Stimulated activated CD4-positive, alpha-beta T cell treated with anti-CD3 and anti-CD28 coated beads, TNF-alpha, amount 100 ng/mL, for 24 hours (primary cell): ENCODE measurements at places on chromosomes 3 and 15.

GRCh38 chr15:25422021-25422420 is 16.8 kb downstream of the UBE3A start:
- DNase-seq = no peak

- peak; percentile 6 for DNase-seq
Measured at GRCh38 chr15:42919799-42920518, 619 bp downstream of the TTBK2 start.

- no peak for DNase-seq
Measured at GRCh38 chr15:31316135-31316795, 10.4 kb upstream of the KLF13 start.

GRCh38 chr15:50145451-50145872 is 26.4 kb upstream of the ATP8B4 start:
- DNase-seq = no peak

- DNase-seq = no peak
Measured at GRCh38 chr15:52546031-52546751, 17.5 kb upstream of the MYO5A start.

DNA sequence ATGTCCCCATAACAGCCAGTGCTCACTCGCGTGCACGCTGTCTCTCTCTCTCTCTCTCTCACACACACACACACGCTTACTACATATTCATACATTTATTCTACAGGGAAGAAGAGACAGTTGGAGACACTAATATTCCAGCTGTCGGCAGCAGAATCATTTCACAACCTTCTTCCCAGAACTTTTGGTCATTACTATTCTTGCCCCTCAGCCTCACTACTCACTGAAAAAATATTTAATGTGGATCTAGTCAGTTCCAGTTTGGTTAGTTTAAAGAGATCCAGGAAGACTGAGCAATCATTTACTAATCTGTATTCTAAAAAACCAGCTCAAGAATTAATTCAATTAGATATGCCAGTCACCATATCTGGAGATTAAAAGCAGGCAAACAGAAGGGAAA is 394.9 kb downstream of the PTPRG start:
- no peak for DNase-seq

DNA sequence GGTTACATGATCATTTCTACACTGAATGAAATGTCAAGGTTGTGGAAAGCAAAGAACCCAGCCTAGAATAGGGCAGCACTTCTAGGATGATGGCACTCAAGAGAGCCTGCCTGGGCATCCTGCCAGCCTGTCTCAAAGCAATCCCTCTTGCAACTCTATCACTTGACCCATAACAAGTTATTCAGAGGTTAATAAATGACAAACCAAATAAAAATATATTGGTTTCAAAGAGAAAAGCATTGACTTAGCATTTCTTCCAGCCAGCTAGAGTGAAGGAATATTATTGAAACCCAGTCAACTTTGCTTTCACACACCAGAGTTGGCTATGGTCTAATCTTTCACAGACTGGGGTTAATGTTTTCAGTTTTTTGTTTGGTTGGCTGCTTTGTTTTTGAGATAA is 214.6 kb upstream of the UBE2E2 start:
- DNase-seq = no peak

GRCh38 chr15:73323374-73323955 is 45.3 kb downstream of the HCN4 start:
- DNase-seq = no peak

GRCh38 chr3:69294014-69294766 is 91.7 kb downstream of the FRMD4B start:
- no peak for DNase-seq

GRCh38 chr3:21435871-21436270 is 315.1 kb downstream of the ZNF385D start:
- DNase-seq = no peak

DNA sequence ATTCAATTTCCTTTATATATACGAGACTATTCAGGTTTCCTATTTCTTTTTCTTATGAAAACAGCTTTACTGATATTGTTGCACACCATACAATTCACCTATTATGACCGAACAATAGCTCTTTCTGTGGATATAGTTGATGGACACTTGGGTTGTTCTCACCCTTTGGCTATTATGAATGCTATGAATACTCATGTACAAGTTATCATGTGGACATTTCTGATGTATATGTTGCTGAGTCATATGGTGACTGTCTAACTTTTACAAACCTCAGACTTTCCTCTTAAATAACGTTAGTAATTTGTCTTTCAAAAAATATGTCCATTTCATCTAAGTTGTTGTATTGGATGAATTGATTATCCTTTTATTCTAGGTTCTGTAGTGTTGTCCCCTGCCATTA is 15.7 kb upstream of the USF3 start:
- DNase-seq = no peak

DNA sequence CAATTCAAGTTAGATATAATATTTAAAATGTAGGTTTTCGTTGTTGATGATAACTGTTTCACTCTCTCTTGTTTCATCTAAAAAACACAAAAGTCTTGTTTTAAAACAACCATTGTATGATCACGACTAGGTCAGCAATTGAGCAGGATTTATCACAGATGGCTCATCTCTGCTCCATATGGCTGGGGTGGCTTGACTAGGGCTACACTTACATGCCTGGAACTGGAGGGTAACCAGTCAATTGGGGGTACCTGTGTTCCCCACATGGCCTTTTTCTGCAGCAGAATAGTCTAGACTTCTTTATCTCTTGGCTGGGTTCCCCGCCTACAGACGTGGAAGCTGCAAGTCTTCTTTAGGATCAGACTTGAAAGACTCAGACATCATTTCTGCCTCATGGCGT is 103.9 kb downstream of the ARPP21 start:
- no peak for DNase-seq

- DNase-seq = no peak
Measured at GRCh38 chr3:23540600-23540999, 265.2 kb upstream of the UBE2E1 start.

GRCh38 chr3:34065901-34066300 is 267.5 kb downstream of the PDCD6IP start:
- DNase-seq = no peak

DNA sequence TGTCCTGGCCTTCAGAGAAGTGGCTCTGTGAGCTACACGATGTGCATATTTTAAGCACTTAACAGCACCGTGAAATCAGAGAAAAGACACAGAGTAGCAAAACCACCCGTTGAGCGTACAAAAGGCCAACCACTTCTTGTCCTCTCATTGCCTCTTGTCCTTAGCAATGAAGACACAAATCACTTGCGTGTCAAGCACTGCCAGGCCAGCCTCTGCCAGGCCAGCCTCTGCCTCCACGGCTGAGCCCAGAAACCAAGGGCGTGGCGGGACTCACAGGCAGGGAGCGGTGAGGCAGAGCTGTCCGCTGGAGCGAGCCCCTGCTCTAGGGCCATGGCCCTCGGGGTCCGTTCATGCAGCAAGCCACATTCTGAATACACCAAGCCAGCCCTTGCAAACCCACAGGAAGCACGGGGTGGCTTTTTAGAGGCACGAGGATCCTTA is 4.0 kb downstream of the MUC4 start:
- DNase-seq = no peak

DNA sequence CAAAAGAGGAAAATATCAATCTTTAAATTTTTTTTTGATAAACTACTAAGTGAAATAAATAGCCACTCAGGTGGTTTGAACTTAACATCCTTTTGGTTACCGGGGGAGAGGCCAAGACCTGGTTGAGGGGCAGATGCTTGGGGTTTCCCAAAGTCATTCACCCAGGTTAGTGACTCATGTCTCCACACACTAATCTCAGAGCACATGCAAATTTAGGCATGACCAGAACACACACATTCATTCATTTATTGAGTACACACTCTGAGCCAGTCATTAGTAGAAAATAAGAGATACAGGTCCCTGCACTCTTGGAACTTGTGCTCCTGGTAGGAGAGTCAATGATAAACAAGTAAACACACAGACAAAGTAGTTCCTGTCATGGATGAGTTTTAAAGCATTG is 7.3 kb downstream of the ILDR1 start:
- DNase-seq = no peak

DNA sequence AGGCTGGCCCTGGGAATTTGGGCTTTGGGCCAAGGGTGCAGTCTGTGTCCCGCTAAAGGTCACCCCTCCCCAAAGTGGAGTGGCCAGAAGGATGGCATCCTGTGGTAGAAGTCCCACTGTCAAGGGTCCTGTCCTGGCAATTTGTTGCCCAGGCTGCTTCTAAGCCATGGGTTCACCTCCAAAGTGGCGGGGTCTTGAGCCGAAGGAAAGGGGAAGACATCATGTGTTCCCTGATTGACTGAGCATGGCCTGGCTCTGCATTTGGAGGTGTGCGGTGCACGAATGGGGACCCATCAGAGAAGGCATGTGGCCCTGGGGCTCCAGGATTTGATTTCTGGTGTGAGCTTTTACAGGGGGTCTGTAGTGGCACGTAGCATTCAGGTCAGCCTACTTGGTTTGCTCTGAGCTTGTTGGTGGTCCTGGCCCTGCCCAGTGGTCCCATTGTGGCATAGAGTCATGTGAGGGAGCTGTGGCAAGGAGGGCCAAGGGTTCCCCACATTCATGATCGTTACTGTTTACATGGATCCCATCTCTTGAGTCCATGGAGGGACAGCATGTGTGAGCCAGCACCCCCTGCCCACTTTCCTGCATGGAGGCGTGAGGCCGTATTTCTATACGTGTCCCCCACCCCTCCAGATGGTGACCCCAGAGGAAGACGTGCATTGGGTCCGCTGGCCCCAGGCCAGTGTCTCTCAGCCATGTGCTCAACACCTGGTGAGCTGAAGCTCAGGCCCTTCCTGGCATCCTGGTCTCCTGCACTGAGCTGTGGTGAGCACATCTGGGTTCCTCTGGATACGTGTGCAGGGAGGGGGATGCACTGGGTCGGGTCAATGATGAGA is 225.1 kb downstream of the SNRPN start:
- DNase-seq = no peak

GRCh38 chr3:112687616-112688015 is 46.7 kb upstream of the CCDC80 start:
- DNase-seq = no peak

- DNase-seq = no peak
Measured at GRCh38 chr15:69474291-69474690, 21.7 kb downstream of the RPLP1 start.

GRCh38 chr3:40516201-40516600 is 8.6 kb upstream of the ZNF621 start:
- no peak for DNase-seq

DNA sequence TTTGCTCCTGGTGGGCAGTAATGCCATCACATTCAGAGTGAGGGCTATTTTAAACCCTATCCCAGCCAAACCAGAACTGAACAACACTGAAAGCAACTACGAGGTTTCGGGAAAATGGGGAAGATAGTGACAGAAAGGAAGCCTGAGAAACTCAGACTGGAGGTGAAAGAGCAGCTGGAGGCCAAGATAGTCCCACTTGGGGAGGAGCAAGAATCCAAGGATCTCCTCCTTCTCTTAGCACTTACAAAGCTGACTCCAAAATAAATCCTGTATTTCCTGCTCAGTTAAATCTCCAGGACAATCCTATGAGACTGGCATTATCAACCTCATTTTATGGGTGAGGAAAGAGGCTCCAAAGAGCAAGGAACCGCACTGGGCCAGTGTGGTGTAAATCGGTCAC is 14.1 kb upstream of the SETMAR start:
- no peak for DNase-seq

DNA sequence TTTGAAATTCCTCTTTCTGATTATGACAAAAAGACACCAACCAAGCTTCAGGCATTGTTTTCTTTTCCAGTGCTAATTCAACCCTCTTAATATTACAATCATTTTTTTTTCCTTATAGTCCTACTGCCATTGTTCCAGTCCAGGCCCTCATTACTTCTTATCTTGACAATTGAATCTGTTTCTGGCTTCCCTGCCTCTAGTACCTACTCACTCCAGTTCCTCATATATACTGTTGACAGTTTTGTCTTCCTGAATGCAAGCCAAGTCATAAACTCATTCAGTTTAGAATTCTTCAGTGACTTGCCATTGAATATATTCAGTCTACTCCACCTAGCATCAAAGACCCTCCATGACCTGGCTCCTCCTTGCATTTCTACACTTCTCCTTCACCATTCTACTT is 507.4 kb downstream of the FGF12 start:
- DNase-seq = no peak

DNA sequence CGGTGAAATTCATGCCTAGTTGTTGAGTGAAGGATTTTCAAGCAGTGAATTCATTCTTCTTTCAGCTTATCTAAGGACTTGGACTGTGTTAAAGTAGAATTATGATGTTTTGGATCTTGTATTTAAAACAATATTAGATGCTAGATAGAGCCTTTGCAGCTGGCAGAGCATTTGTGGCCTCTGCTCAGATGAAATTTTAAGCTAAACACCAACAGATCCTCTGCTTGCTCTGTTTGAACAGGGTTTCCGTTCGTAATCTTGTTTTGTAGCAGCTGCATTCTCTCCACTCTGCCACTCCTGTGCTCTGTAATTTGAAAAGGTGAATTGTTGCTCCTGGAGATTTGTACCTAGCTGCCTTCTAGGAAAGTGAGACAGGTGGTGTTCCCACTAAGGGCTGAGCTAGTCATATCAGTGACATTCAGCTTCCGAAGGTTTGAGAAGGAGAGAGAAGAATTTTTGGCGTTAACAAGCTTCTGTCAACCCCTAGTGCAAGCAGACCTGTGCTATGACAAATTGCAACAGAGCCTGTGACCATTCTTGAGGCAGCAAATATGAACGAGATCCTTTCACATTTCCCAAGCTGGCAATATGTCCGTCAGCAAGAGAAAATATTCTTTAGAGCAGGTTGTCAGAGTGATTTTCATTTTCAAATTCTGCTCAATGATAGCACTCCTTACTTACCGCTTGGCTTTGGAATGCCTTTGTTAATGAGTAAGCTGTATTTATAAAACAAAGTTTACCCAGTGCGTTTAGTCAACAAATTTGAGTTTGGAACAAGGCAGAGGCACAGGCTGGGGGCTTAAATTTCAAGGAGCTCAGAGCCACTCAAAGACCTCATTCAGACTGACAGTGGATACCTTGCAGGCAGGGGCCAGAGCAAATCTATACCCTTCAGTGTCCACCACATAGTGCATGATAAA is 5.3 kb downstream of the CHST2 start:
- no peak for DNase-seq
